AG09309 (cell line): ENCODE measurements at places on chromosomes 6 and 20.

GRCh38 chr6:12022953-12023388, 10.9 kb downstream of the HIVEP1 start:
- DNase-seq, result no peak

DNA sequence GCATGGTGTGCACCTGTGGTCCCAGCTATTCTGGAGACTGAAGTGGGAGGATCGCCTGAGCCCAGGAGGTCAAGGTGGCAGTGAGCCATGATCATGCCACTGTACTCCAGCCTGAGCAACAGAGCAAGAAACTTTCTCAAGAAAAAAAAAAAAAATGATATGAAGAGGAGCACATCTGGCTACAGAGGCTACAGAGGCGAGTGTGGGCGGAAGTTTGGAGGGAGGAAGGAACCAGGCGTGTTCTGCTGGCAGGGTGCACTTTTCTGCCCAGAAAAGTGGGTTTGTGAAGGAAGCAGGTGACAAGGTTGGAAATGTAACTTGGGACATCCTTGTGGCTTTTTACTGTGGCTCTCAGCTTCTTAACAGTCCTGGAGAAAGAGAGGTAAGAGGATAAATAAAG, 96.7 kb downstream of the SNX5 start:
- no peak for DNase-seq

DNA sequence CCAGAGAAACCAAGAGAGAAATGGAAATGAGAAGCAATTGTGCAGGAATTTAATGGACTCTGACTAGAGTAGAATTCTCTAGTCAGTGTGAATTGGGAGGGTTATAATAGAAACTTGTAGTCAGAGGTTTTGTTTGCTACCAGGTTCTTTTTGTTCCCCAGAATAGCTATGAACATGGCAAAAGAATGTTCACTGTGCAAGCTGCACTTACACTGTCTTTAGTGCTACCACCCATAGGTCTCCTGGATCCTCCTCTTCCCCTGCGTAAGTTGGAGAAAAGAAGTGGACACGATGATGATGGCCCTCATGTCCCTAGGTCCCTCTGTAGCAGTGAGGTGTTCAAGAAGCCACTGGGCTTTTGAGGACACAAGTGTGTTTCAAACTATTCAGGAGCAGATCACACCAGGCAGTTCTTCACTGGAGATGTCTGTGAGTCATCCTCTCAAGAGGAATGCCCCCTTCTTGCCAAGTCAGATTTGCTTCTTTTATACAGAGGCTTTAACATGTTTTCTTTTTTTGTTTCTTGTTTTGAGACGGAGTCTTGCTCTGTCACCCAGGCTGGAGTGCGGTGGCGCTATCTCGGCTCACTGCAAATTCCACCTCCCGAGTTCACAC, 47.6 kb upstream of the SMIM8 start:
- peak; percentile 34 for DNase-seq

DNA sequence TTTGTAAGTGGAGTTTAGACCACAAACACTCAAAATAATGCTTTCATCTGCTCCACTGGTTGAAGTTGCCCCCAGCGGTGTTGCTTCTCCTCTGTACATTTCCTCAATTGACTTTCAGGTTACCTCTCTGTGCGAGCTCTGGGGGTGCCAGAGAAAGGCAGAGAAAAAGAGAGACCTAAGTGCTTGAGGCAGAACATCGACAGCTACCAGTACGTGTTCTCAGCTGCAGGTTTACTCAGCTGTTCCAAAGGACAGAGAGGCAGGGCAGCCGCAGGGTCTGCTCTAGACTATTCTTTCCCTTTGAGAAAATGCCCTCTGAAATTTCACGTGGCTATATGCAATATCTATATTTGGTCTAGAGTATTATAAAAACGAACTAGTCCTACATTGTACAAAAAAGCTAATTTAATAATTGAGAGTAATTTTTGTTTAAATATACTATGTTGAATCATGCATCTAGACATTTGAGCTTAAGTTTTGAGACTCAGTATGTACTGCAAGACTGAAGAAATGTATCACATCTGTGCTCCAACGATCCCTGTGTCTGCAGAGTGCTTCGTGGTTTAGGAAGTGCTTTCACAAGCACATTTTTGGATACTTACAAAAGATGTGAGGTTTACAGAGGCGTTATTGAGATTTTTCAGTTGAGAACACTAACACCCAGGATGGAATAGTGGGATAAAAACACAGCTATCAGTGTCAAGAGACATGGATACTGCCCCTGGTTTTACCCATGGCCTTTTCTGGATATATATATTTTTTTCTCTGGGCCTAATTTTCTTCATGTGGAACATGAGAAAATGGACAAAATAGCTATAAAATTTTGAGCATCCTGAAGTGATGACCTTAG, 453.6 kb upstream of the FLRT3 start:
- no peak for DNase-seq

GRCh38 chr20:15599961-15600360, 973.3 kb downstream of the KIF16B start:
- DNase-seq, result no peak

DNA sequence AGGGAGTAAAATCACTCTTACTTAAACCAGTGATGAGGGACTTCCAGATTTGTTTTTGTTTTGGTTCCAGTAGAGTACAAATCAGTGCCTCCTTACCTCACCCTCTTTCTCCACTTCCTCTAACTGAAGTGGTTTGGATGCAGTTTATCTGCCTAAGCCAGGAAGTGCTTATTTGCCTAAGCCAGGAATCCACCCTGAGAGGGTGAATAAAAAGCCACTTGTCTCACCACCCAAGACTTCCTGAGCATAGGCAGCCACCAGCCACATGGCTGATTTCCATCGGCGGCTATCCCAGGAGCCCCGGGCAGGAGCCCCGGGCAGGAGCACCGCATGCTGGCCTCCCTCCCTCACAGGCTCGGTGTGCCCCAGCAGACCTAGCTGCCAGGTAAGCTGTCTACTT, 12.0 kb downstream of the LRP11 start:
- DNase-seq, result no peak

GRCh38 chr20:46438156-46438750, 31.8 kb upstream of the ELMO2 start:
- no peak for DNase-seq

DNA sequence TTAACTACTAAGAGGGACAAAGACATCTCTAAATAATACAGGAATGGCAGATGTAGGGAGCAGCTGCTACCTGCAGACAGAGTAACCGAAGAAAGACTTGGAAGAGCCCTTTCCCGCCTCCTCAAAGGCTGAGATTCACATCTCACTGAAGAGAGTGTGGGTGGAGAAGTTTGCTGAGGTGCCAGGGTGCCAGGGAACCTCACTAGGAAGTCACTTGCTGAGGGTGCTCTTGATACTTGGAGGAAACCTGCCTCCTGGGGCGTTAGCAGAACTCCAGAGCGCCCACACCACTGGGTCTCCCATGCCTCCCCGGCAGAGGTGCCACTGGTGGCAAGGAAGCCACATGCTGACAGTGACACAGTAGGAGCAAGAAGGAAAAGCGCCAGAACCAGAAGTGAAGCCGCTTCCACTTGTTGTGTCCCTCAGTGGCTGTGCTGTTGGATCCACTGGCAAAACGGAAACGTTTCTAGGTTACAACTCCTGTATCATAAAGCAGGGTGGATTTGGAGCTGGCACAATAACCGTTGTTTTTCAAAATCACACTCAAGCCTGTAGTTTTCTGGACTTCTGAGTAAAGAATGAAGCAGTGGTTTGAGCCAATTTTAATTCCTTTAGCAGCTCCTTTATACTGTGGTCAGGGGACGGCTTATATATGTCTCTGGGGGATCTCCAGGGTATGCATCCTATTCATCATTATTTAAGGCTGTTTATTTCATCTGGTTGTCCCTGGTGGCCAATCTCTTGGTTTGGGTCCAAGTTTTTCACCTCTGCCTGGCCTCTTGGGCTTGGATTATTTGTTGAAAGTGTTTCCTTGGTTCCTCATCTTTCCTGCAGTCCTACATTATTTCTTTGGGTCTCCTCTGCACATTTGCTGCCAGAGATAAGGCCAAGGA, 64.5 kb downstream of the CDC5L start:
- no peak for DNase-seq

- DNase-seq, result no peak
Observed at GRCh38 chr20:6157345-6157744, 34.5 kb upstream of the FERMT1 start.

DNA sequence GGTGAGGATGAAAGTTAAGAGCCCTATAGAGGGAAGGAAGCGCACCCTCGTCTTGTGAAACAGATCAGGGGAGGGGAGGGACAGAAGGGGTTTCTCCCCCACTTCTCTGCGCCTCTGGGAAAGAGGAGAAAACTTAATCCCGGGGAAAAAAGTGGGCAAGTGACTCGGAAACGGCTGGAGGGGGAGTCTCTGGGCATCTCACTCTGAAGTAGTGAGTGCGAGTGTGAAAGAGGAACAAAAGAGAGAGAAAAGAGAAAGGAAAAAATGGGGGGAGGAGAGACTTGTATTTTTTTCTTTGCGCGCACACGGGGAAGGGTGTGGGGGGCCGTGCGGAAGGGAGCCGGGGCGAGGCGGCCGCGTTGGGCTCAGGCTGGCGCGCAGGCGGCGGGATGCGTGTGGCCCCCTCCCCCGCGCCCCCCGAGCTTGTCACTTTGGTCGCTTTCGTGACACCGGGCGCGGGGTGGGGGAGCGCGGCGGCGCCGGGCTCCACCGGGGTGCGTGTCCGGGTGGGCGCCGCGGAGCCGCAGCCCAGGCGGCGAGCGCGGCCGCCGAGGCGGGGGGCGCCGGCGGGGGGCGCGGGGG, 454 bp downstream of the L3MBTL3 start:
- no peak for DNase-seq

- no peak for DNase-seq
Observed at GRCh38 chr6:31091680-31092079, 20.7 kb downstream of the C6orf15 start.

DNA sequence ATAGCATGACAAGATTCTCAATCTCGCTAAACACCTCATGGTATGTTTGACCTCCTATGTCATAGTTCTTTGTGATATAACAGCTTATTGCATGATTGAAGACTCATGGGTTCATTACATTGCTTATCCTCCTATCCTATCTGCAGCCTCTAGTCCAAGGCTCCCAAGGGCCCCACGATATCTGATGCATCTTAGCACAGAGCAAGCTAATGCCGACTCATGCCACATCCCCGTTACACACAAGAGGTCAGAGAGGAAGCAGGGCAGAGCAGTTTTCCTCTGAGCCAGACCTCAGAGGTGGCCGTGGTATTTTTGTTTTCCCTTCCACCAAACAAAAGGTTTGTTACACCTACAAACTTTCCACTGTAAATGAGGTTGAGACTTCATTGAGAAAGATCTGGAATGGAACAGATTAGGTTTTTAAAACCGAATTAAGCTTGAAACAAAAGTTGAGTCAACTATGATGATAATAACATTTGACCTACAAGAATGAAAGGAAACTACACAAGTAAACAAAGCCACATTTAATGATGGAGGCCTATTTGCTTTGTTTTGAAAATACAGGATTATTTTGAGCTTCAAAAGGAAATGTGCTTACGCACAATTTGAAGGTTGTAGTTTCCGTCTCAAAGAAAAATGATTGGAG, 133.9 kb upstream of the MYLIP start:
- DNase-seq, result no peak

DNA sequence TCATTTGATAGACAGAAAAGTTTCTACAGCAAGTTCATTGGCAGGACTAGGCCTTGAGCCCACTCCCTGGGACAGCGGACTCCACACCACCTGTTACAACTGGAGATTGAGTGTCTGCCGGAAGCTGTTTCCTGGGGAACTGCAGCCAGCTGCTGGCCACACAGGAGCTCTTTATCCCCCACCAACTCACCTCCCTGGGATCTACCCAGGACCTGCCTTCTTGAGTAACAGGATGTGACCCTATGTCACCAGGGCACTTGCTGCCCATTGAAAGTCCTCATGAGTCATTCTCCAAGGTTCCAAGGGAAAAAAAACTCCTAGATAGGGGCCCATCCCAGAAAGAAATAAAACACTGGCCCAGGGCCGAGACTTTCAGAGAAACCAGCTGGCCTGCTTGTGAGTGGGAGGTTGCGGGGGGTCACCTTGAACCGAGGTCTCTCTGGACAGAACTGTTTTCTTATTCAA, 37.4 kb upstream of the SLC9A8 start:
- no peak for DNase-seq

DNA sequence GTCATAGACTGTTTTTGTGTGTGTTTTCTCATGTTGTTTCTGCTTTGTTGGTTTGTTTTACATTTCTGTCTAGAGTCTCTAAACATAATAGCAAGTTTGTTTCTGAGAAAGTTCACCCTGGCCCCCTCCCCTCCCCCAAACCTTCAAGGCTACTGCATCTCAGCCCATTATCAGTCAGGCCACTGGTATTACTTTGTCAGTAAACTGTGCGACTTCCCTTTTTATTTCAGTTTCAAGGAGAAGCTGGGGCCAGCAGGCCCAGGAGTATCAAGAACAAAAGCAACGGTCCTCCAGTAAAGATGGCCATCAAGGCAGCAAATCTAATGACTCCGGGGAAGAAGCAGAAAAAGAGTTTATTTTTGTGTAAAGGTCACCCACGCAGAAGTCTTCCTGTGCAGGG, 32.8 kb upstream of the SCGN start:
- no peak for DNase-seq

- DNase-seq, result peak; percentile 94
Observed at GRCh38 chr6:30614843-30615218, 2.2 kb downstream of the PPP1R10 start.

DNA sequence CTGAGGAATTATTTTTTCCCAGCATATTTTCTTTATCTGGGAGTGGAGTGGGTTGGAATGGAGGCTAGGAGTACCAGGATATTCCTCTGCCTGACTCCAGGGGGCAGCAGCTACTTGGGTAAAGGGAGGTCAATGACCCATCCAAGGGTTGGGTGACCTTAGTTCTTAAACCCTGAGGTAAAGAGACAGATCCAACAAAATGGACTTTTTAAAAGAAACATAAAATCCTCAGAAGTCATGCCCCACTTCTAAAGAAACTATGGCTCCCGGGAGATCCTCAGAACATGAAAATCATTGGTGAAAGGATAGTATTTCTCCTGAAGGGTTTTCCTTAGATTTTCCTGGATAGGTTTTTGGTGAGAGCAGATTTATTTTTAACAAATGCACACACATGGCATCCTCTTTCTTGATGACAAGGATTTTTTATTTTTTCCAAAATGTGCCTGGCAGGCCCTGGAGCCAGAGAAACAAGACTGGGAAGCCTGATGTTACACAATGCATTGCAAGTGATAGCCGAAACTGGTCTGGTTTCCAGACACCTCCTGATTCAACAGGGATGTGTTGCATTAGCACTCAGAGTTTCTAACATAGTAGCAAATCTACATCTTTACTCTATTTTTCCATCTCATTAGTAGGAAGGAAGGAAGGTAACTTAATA, 240.9 kb upstream of the BTBD3 start:
- peak; percentile 5 for DNase-seq
